IMR-90 (cell line): ENCODE measurements at places on chromosomes 4 and X. TPM values are rescaled to one million over a fixed set of nuclear protein-coding genes. Genes with fewer than 3 reads are reported as not detected.
A peak's percentile ranks its signal among the peaks of the same experiment; 100 is the strongest.

The PRRG3 gene
- total RNA-seq, result not detected in 2 replicates

The SPANXN4 gene
- total RNA-seq, result not detected in 2 replicates

The BRS3 gene
- not detected in 2 replicates for total RNA-seq

The NUDT6 gene
- 2.7 and 4.2 TPM in 2 replicates for total RNA-seq

The CT45A10 gene
- total RNA-seq, result not detected in 2 replicates

GRCh38 chr4:76892001-76892400 lies 5.9 kb downstream of the SOWAHB start:
- DNase-seq, result peak; percentile 11

GRCh38 chr4:61628282-61628681 lies 428.2 kb downstream of the ADGRL3 start:
- DNase-seq, result no peak

- no peak for DNase-seq
These were observed 88.0 kb downstream of the NR3C2 start for GRCh38 chr4:148354186-148354585.

- no peak for DNase-seq
These were observed 242.9 kb downstream of the IQCM start for GRCh38 chr4:149572716-149573115.
